Urothelium cell line (cell line): ENCODE measurements at places on chromosomes 5 and 9.

DNA sequence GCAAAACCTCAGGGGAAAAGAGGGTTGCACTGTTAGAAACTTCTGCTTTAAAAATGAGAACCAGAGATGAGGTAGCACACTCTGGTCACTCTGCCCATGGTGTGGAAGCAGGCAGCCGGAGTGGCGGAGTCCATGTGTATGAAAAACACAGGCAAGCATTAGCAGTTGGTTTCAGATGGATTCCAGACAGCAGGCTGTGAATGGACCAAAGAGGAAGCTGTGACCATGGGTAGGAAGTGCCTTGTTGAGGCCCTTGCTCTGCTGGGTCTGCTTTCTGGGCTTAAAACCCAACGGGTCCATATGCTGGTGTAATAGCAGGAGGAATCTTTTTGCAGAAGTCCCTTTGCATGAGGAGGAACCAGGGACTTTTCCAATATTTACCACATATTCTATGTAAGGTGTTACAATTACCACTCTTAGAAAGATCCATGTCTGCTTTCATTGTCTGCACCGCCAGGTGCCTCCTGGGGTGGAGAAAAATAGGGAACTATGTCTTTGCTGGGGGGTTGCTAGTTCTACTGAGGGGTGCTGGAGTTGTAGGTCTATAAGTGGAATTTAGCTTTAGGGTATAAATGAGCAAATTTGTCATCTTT is 77.0 kb downstream of the ANKRD55 start:
- DNase-seq: no peak

DNA sequence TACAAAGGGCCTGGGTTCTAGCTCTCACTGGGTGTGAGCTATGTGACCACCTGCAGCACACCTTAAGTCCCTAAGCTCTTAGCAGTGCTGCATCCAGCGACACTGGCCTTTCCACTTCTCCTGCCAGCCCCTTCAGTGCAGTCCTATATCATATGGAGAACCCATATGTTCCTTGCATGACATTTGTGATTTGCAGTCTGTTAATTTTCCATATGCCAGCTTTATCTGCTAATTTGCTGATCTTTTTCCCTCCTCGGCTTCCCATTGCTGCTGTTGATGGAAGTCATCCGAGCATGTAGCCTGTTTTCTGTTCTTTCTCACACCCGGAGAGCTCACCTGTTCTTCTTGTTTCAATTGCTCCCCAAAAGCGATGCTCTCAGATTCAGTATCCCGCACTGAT is 23.2 kb downstream of the PRDM6 start:
- no peak for DNase-seq

DNA sequence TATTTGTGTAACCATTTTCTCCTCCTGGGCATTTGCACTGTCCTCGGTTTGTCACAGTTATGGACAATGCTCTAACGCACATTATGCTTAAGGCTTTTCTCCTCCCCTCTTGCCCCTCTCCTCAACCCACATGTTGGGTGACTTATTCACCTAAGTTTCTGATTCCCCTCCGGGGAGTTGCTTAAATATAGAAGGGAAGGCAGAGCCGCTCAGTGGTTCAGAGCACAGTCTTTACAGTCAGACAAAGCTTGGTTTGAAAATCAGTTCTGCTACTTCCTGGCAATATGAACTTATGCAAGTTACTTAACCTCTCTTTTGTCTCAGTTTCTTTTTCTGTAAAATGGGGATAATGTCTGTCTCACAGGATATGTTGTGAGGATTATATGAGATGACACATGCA is 41.2 kb upstream of the SPRY4 start:
- DNase-seq: no peak

GRCh38 chr5:14153932-14154731 is 11.0 kb downstream of the TRIO start:
- DNase-seq: peak; percentile 69

- DNase-seq: no peak
Measured at GRCh38 chr9:135060461-135061116, 26.9 kb upstream of the OLFM1 start.

DNA sequence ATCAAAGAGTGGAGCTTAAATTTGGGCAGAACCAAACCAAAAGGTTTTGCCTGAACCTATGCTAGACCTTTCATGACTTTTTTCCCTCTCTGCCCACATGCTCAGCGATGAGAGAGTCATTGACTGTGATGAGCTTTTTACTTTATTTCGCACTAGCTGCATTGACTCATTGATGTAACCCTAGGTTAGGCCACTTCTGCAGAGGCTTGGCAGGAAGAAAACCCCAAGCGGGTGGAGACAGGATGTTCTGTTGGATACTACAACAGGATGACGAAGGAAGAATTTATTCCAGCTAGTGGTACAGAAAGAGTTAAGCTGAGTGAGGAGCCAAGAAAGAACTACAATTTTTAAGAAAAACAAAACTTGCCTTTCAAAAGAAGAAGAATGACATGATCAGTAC is 18.4 kb downstream of the AGXT2 start:
- peak; percentile 52 for DNase-seq

- DNase-seq: peak; percentile 17
Measured at GRCh38 chr9:129822898-129823541, 916 bp downstream of the TOR1A start.

- DNase-seq: no peak
Measured at GRCh38 chr9:101792475-101792874, 54.0 kb upstream of the GRIN3A start.
